SJCRH30 (cell line): ENCODE measurements at places on chromosomes 2 and 18.
A peak's percentile ranks its signal among the peaks of the same experiment; 100 is the strongest.

DNA sequence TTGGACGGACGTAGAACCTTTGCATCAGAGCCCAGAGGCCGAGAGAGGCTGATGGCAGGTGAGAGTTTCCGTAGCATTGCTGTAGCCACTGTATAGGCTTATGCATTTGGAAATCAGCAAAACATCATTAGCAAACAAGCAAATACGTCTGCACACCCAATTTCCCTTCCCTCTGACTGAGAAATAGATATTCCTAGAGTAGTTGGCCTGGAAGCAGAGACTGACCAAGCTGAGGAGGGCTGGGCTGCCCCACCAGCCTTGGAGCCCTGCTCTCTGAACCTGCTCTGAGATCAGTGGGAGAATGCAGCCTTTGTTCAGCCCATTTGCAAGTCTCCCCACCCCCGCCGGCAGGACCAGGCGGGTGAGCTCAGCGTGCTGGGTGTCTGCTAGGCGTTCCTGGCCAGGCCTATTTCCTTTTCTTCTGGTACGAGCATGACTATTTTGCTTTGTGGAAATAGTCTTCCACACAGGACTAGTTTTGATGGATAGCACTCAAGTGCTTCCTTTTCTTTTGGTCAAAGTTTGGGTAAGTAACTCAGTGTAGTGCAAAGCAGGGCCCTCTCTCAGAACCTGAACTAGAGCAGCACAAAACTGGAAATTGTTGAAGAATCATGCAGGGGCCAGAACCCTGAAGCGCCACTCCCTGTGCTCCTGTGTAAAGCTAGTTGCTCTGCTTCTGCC is 21.9 kb upstream of the RNF149 start:
- no peak for DNase-seq

DNA sequence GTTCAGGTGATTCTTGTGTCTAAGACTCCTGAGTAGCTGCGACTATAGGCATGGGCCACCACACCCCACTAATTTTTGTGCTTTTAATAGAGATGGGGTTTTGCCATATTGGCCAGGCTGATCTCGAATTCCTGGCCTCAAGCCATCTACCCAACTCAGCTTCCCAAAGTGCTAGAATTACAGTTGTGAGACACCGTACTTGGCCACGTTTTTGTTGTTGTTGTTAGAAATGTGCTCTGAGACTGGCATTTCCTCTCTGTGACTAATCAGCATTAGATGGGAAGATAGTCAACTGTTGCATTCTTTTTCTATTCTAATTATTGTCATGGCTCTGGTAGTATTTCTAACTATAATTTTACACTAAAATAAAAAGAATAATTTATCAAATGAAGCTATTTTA is 191.7 kb downstream of the CAMKMT start:
- DNase-seq: peak; percentile 80

- no peak for DNase-seq
These were observed 3.0 kb downstream of the KRTCAP3 start for GRCh38 chr2:27445155-27445554.

GRCh38 chr18:13266218-13267100 is 47.9 kb downstream of the LDLRAD4 start:
- no peak for DNase-seq

- DNase-seq: peak; percentile 39
These were observed 249.9 kb upstream of the EPAS1 start for GRCh38 chr2:46047290-46047689.

- DNase-seq: no peak
These were observed 52.6 kb downstream of the AGPS start for GRCh38 chr2:177445200-177445599.

DNA sequence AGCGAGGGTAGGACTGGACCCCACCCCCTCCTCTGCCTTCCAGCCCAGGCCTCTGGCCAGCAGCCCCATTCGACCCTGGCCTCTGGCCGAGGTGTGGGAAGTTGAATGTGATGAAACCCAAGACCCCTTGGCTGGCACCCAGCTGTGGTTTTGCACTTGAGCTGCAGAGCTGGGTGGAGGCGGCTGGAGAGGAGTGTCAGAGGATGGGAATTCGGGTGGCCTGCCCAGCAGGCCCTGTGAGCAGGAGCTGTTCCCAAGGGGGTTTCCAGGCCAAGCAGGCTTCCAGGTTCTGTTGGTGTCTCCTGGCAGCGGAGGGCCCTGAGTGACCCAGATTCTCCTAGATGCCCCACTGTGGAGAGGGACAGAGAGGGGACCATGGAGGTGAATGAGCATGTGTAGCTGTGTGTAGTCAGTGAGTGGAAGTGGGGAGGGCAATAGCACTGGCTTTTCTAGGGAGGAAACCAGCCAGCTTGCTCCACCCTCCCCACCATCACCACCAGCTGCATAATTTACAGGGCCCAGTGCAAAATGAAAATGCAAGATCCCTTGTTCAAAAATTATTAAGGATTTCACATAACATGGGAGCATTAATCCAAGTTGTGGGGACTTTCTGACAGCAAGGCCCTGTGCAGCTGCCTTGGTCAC is 172.2 kb upstream of the HAAO start:
- peak; percentile 92 for DNase-seq

- DNase-seq: no peak
These were observed 718.7 kb upstream of the GCFC2 start for GRCh38 chr2:76429374-76429773.

GRCh38 chr2:180057706-180058412 is 50.8 kb upstream of the CWC22 start:
- no peak for DNase-seq

DNA sequence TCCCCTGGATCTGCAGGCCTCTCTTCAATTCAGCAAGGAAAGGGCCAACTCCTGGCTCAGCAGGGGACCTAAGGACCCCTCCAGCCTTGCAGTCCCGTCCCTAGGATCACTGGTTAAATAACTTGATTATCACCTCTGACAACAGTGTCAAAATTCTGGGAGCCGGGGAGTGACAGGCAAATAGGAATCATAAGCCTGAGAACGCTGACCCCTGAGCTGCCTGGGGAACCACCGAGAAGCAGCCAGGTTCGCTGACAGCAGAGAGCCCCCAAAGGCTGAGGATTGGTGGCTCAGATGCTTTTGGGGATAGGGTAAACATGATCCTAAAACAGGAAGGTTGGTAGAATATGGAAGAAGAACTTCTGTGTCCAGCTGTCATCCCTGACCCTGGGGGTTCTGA is 17.5 kb upstream of the TNS1 start:
- DNase-seq: no peak

- DNase-seq: peak; percentile 97
These were observed 129.6 kb upstream of the SLC1A4 start for GRCh38 chr2:64859312-64860212.

GRCh38 chr2:19807866-19808265 is 93.9 kb downstream of the TTC32 start:
- no peak for DNase-seq

- no peak for DNase-seq
These were observed 782.8 kb upstream of the ACVR2A start for GRCh38 chr2:147062073-147062472.

DNA sequence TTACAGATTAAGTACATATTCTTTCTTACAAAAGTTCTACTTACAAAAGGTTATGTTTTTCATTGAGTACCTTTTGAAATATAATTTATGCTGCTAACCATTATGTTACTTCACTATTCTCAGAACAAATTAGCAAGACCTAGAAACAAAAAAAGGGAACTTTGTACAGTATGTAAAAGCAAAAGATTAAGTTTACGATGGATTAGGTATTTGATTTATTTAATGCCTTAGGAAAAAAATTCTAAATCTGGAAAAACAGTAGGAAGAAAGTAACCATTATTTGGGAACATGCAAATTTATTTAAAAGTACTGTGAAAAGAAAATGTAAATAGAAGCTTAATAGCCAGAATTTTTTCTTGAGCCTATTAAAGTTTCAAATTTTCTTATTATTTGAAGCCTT is 144.6 kb downstream of the AGPS start:
- no peak for DNase-seq

GRCh38 chr2:41707790-41708451 is 339.9 kb upstream of the PKDCC start:
- DNase-seq: no peak

DNA sequence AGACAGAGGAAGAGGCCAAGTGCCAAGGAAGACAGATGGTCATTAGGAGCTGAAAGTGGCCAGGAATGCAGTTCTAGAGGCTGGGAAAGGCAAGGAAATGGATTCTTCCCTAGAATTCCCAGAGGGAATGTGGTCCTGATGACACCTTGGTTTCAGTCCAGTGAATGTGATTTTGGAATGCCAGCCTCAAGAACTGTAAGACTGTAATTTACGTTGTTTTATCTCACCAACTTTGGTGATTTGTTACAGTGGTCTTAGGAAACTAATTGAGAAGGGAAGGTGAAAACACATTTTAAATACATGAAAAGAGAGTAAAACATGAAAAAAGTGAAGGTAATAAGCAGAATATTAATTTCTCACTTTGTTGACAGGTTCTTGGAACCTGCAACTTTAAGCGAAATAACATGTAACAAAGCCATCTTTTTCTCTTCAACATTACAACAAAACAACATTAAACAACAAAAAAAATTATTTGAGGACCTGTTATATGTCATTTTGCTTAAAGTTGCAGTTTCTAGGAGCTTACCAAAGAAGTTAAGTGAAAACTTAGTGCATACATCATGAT is 370.2 kb downstream of the METTL4 start:
- DNase-seq: no peak

- no peak for DNase-seq
These were observed 55.5 kb upstream of the ANKRD62 start for GRCh38 chr18:12038082-12038638.

DNA sequence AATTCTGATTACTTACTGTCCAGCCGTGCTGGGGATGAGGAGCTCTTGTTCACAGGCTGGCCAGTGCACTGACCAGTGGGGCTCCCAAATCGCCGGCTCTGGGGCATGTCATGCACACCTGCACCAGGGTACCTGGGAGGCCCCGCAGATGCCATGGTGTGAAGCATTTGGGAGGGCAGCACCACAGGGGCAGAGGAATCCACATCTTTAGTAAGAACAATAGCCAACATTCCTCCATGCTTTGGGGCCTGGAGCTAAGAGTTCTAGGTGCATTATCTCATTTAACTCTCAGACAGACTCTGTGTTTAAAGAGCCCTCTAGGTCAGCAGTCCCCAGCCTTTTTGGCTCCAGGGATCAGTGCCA is 104.2 kb downstream of the ACKR3 start:
- DNase-seq: no peak

DNA sequence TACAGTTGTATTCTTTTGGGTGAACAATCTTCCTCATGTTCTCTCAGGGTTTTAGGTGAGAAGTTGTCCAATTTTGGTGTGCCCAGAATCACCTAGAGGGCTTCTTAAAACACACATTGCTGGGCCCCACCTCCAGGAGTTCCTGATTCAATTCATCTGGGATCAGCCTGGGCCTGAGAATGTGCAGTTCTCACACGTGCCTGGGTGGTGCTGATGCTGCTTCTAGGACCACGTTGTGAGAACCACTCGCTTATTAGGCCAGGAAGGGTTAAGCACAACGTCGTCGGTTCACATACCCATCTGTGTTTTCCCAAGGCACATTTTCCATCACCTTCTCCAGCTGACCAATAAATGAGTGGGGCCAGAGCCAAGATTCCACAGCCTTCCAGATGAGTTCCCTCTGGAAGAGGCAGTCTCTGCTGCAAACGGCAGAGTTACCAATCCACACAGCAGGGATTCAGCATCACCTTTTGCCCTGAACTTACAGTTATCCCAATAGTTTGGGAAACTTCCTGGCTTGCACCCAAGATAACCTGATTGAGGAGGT is 277.7 kb upstream of the HNRNPA3 start:
- no peak for DNase-seq

DNA sequence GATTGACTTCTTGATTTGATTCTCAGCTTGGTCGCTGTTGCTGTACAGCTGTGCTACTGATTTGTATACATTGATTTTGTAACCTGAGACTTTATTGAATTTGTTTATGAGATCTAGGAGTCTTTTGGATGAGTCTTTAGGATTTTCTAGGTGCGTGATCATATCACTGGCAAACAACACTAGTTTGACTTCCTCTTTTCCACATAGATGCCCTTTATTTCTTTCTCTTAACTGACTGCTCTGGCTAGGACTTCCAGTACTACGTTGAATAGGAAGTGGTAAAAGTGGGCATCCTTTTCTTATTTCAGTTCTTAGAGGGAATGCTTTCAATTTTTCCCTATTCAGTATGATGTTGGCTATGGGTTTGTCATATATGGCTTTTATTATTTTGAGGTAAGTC is 101.3 kb downstream of the OSBPL1A start:
- DNase-seq: no peak

- no peak for DNase-seq
These were observed 24.1 kb downstream of the TRABD2A start for GRCh38 chr2:84856787-84857186.

- DNase-seq: no peak
These were observed 375.8 kb upstream of the LYPD1 start for GRCh38 chr2:133045787-133046186.

DNA sequence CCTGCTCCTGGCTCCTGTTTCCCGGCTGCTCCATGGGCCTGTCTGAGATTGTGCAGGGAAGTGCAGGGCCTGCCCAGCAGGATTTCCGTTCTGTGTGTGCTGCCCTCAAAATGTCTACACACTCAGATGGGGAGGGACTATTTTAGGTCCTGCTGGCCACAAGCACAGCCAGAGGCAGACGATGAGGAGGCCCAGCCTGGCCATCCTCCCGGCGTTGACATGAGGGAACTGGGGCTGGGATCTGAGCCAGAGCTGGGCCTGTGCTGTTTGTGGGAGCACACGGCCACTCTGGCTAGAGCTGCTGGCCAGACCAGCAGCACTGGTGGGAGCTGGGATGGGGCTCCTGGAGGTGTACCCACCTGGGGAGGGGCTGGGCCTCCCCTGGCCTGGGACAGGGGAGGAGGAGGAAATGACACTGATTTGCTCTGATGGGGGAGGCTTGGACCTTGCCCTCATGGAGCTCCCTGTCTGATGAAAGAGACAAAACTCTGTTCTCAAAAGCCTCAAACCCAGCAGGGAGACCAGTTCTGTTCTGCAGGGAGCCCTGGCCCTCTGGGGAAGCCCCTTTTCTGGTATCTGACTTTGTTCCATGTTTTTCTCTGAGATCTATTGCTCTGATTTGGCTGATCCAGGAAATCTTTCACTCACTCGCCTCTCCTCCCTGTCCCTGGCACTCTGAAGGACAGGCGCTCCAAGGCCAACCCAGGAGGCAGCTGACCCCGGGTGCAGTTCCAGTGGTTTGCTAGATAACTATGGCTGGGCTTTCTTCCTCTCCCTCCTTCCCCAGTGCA is 161.8 kb downstream of the DYSF start:
- no peak for DNase-seq

DNA sequence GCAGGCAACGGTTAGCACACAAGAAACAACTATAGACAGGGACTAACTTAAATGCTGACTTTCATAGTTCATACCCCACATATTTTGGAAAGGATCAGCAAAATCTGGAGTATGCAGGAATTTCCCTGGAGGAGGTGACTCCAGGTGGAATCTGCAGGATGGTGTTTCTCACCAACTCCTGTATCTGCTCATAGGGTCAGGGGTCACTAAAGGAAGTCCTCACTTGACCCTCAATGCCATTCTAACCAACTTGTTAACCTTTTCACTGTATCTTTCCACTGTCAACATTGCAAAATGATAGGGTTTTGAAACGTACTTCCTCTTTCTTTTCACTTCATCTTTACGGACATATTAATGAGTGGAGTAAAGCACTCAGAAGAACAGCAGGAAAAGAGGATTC is 207.0 kb upstream of the CXCR4 start:
- no peak for DNase-seq
